Stimulated activated CD8-positive, alpha-beta memory T cell treated with anti-CD3 and anti-CD28 coated beads, Interleukin-12 subunit alpha, Interleukin-12 subunit beta, amount 100 ng/mL, for 4 hours (primary cell): ENCODE measurements at places on chromosomes 3 and 15.

DNA sequence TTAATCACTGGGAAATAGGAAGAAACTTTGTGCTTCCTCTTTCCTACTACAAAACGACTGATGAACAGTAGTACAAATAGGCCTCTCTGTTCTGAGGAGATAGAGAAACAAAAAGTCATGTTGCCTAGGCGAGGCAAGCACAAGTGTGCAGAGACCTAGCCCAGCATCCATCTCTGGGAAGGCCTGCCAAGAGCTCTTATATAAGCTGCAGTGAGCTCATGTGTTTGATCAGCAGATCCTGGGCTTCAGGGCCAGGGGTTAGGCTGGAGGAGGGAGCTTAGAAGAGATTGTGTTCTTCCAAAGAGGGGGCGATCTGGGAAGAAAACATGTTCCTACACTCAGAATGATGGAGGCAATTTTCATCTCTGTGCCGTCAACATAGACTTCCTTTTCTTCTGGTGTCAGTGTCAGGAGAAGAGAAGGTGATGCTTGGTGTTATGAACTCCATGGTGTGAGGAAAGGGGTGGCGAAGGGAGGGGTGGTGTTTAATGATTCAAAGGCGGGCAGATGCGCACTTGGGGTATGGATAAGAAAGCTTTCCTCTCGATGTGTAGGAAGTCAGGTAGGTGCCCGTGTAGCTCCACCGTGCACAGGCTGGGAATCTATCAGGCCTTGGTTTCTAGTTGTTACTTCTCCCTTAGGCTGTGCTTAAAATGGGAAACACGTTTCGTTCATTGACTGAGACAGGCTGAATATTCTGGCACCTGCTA lies 29.5 kb upstream of the ETV5 start:
- no peak for DNase-seq

- no peak for DNase-seq
Measured at GRCh38 chr3:138625707-138626365, 17.3 kb downstream of the FAIM start.

DNA sequence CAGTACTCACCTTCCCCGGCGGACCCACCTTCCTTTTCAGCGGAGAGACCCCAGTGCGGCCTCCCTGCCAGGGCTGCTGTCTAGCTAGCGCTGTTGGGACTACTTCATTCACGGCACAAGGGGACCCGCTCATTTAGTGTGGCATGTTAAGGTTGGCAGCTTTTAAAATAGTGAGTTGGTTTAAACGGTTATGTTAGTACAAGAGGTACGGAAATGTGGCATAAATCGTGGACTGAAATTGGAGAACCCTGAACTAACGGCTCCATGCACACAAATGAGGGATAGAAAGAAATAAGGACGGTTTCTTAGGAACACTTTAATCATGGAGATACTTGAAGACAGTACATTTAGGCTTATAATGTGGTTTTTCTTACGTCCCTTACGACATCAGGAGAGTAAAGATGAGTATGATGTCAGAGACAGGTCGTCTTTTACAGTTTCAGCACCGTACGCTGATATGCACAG lies 752 bp downstream of the CEP63 start:
- no peak for DNase-seq

DNA sequence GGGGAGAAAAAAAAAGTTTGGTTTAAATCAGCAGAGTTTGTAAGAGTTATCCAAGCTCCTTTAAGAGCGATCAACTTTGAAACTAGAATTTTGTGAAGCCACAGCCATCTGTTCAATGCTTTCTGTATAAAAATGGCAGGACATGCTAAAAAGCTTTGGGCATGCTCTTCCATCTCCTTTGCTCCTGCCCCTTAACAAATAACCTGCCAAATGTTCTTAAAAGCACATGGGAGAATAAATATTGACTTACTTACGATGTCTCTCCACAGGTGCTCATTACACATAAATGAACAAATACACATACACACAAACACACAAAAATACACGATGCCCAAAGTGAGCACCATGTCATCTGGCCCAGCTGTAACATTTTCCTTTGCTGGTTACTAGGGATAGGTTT lies 211.8 kb upstream of the DPH6 start:
- no peak for DNase-seq

DNA sequence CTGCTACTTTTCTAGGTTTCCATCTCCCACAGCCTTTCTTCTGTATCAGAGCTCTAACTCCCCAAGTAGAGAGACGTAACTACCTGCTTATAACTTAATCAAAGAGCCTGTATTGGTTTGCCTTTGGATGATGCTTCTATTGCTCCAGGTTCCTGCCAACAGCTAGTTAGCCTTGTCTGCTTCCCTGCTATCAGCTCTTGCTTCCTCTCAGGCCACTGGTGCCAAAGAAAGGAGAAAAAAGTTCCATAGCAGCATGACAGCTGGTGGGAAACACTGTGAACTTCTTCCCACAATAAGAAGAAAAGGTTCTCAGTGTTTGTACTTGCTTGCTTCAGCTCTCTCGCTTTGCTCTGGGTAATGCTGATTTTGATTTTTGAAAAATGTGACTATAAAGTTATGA lies 206.6 kb downstream of the GBE1 start:
- no peak for DNase-seq

- DNase-seq = no peak
Measured at GRCh38 chr3:150737874-150738679, 24.9 kb downstream of the SIAH2 start.

DNA sequence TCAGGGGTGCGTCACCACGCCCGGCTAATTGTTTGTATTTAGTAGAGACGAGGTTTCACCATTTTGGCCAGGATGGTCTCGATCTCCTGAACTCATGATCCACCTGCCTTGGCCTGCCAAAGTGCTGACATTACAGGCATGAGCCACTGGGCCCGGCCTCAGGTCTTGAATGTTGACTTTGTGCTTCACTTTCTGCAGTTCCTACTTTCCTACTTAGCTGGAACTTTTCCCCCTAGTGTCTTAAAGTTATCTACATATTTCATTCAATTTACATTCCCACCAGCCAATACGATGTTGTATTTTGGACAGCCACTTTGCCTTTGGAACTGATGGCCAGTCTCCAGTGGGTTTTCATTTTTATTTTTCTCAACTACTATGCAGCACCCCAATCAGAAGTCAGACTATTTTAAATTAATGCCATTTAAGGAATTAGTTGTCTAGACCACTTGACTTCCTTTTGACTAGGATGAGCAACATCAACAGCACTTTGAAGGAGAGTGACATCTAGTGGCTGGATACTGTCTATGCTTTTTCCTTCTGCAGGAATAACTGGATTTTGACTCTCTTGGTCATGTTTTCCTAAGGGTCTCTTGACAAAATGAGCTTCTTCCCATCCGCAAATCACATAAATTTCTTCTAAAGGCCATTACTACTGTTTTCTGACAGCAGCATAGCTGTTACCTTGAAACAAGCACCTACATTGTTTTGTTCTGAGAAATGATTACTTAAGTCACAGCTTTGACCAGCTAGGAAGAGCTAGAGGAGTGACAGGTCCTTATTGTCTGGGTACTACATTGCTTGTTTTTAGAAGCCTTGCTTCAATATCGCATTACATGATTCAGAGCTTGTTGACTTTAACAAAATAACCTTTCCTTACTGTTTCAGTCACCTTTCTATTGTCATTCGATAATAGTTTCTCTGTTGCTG lies 140.2 kb downstream of the ITPR1 start:
- DNase-seq = no peak

DNA sequence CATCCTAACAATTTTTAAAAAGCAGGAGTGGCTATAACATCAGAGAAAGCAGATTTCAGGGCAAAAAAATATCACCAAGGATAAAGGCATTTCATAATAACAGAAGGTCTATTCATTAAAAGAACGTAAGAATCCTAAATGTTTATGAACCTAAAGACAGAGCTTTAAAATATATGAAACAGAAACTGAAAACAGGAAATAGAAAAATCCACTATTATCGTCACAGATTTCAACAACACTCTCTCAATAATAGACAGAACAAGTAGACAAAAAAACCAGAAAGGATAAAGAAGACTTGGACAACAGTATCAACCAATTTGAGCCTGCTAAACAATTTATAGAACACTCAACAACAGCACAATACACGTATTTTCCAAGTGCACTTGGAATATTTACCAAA lies 71.4 kb downstream of the FBXL22 start:
- no peak for DNase-seq

GRCh38 chr15:45163508-45163856 lies 24.3 kb downstream of the SHF start:
- no peak for DNase-seq

GRCh38 chr3:2847062-2847841 lies 262.9 kb downstream of the IL5RA start:
- DNase-seq = no peak

- no peak for DNase-seq
Measured at GRCh38 chr3:37479981-37480380, 305.6 kb upstream of the LRRFIP2 start.

- no peak for DNase-seq
Measured at GRCh38 chr3:166759736-166760513, 620.2 kb downstream of the ZBBX start.

- no peak for DNase-seq
Measured at GRCh38 chr15:66560856-66561525, 4.8 kb downstream of the LCTL start.

GRCh38 chr3:71973274-71974030 lies 188.5 kb upstream of the PROK2 start:
- DNase-seq = no peak

DNA sequence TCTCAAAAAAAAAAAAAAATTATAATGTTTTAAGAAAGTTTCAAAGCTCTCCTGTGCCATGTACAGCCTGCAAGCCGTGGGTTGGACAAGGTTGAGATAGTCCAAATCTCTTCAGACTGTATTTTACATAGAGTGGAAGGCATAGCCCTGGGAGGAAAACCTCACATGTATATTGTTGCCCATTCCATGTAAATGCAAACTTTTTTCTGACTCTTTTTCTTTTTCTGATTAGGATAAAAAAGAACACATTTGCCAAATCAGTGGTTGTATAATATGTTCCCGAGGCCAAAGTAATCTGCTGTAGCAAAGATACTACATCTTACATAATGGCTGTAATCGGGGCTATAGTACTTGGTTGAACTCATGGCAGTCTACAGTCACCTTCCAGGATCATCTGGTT lies 35.7 kb upstream of the UBL7 start:
- DNase-seq = no peak

- DNase-seq = no peak
Measured at GRCh38 chr3:98713984-98714383, 49.2 kb upstream of the ST3GAL6 start.

DNA sequence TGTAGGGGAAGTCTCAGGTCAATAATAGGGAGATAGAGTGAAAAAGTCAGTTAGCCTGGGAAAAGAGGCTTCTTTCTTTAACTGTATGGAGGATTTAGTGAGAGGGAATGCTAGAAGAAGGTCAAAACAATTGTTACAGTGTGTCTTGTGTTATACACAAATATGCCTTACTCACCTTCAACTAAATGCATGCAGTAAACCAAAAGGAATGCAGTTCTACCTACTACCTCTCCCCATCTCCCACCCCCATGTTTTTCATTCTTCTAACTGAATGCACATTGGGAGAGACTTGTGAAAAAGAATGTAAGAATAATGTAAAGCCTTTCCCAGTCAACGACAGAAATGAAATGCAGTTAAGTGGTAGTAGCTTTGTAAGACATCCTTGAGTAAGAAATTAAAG lies 33.8 kb downstream of the CCDC66 start:
- DNase-seq = no peak

DNA sequence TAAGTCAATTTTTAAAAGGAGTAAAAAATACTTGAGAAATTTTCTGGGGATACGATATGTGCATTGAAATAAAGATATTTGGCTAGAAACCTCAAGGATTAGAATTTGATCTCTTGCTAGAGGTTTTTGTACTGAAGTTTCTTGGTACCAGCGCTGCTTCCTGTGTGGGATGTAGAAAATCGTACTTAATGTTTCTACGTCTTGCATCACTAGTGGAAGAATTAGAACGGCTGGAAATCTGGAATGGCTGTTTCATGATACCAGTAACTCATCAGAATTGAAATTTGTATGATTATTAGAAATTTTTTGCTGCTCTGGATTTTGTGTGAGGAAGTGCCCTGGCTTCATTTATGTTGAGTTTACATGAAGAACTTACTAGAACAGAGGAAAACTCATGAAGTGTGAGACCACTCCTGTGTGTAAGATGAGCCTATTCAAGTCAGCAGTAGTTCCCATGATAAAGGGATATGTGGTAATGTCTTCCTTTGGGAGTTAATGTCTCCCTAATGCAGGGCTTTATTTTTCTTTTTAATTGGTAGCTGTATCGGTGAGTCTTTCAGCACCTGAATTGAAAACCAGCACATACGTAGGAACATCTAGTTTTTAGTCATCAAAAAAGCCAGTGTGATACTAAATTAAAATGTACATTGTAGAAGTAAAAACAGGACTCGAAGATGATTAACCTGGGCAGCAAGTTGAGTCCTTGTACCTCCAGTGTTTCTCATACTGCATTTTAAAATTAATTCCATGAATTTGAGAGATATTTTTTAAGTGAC lies 3.2 kb downstream of the KBTBD8 start:
- DNase-seq = no peak

- DNase-seq = no peak
Measured at GRCh38 chr3:16768956-16769355, 115.8 kb upstream of the PLCL2 start.

- DNase-seq = no peak
Measured at GRCh38 chr3:157046520-157046919, 113.4 kb downstream of the CCNL1 start.

DNA sequence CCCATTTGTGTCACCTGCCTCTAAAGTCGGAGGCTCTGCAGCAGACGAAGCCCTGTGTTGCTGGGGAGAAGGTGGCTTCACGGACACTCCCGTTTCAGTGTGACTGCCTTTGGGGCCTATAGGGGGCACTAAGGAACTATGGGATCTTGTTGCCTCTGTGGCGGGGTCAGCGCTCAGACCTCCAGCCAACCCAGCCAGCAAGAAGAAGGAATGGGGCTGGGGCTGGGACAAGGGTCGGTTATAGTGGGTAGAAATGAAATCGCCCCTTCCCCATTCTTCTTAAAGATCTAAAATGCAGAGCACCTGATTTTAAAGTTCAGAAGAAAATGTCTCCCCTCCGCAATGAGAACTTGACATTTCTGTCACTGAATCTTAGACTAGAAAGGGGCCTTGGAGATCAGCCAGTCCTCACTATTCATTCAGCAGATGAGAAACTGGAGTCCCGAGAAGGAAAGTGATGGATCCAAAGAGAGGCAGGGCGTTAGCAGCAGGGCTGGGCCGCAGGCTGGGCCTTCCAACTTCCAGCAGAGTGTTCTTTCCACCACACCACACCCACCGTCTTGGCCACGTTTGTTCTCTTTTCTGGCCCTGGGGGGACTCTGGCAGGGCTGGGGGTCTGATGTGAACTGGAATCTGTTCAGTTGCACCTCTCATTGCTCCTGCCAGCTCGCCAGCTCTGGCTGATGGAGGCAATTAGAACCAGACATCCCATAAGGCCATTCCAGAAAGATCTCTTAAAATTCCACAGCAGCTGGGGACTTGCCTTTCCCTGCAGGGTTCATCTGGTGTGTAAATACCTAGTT lies 195.4 kb downstream of the OPA1 start:
- DNase-seq = no peak

GRCh38 chr3:177468331-177468730 lies 271.0 kb upstream of the TBL1XR1 start:
- no peak for DNase-seq

- no peak for DNase-seq
Measured at GRCh38 chr3:117130222-117130621, 420.6 kb downstream of the TUSC7 start.

- DNase-seq = no peak
Measured at GRCh38 chr3:113743006-113743630, 2.9 kb downstream of the NAA50 start.
